ENCODE measurements at places on chromosomes 5 and 9. TPM values are rescaled to one million over a fixed set of nuclear protein-coding genes. Genes with fewer than 3 reads are reported as not detected.
A peak's percentile ranks its signal among the peaks of the same experiment; 100 is the strongest.

DNA sequence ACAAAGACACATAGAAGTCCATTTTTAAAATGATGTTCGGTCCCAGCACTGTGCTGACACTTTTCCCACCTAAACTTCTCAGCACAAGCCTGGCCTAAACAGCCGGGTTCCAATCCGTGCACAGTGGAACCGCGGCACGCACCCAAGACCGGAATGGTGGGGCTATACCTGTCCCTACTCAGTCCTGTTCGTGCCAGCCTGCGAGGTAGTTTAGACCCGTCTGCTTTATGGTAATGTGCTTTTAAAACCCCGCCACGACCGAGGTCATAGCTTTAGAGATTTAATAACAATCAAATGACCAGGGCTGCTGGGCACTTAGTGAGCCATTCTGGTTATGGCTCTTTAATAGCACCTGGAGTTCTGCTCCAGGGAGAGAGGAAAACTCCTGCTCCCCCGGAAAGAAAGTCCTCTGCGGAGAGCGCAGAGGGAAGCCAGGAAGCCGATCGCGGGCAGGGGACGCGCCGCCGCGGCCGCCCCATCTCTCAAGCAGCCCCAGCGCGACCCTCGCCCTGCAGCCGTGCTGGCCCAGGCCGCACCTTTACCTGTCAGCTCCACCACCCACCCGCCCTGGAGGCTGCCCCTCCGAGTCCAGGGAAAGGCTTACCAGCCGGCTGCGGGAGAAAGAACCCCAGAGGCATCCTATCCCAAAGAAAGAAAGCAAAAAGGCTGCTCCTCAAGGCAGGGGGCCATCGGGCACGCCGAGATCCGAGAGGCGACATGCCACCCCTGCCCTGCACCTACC, 511 bp downstream of the ARL15 start:
- peak; percentile 72 for DNase-seq

SLCO6A1 gene
- total RNA-seq: not detected

PELO gene
- 59.4 TPM for total RNA-seq

PCDHB4 gene
- total RNA-seq: 3.4 TPM

DNA sequence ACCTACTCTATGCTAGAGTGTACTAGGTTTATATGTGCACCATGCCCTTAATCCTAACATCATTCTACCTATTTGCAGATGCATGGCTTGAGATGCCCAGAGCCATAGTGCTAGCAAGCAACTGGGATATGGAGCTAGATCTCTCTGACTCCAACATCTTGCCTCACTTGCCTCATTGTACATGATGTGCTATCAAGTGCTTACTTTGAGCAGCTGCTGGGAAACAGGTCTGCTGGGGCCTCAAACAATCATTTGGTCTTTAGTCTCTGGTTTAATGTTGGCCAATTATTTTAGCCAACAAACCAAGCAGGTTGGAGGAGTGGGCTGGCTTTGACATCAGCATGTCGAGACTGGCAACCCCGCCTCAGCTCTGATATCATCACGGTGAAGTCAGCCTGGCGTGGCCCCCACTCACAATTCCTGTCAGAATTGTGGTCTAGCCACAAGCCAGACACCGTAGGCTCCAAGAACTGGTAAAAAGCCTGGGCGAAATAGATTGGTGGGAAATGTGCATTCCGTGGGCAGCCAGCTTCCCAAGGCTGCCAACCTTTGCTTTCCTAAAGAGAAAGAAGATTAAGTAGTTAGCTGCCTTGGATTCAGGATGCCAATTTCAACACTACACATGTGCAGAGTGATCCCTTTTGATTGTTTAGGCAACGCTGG, 21.1 kb upstream of the GAS1 start:
- no peak for DNase-seq

CDKN2B-AS1 gene
- 78.7 TPM for total RNA-seq

- DNase-seq: peak; percentile 39
These were observed 2.0 kb upstream of the GCNT4 start for GRCh38 chr5:75054134-75054930.

ADGRD2 gene
- total RNA-seq: not detected

DNA sequence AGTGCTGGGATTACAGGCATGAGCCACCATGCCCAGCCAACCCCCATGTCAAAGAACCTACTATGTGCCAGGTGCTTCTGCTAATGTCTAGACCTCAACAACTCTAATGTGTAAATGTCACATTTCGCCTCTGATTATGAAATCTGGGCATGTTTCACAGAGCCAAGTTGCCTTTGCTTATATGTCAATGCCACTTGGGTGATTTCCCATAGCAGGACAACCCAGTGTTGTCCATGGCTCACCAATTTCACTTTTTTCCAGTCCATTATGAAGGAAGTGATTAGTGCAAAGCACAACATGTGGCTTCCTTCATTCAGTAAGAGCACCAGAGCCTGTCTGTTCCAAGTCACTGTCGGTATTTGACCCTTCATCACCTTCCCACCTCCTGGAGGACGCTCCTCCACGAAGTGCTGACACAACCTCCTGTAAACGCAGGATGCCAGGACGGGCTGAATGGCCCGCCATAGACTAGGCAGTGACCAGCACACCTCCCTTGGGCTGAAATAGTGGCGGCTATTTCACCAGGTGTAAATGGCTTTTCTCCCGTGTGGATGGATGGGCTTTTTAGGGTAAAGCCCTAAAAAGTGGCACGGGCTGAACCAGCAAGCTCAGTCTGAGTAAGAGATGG, 962 bp upstream of the PKN3 start:
- DNase-seq: peak; percentile 28

- no peak for DNase-seq
These were observed 74.3 kb upstream of the PTGER4 start for GRCh38 chr5:40605295-40605958.

GRCh38 chr5:105146867-105147266, 1584.3 kb upstream of the NUDT12 start:
- DNase-seq: no peak

DNA sequence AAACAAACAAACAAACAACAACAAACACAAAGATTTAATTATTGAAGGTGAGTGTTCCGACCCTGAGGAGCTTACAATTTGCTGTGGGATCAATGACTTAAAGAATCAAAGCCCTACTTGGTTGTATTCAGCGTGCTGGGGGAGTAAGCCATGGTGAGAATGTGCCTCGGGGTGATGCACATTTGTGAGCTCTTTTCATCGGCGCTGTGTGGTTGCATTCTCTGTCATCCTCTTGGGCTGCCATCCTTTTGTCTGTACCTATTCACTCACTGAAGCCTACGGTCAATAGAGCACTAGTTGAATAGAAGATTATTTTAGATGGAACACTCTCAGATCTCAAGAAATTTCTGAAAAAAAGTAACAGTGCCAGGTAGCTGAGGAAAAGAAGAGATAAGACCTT, 203.9 kb downstream of the CTNND2 start:
- no peak for DNase-seq

Measured in mucosa of descending colon (tissue), 3 donors.